ENCODE measurements at places on chromosomes 4 and X.

- no peak for DNase-seq
These were observed 52.4 kb downstream of the SEPTIN11 start for GRCh38 chr4:77001907-77002306.

- DNase-seq = no peak
These were observed at the start of gene TRIM2 for GRCh38 chr4:153204247-153204671. Gene TRIM2 (plus strand): TSS chr4:153204443. CDS start chr4:153204531, 88 bp downstream.

DNA sequence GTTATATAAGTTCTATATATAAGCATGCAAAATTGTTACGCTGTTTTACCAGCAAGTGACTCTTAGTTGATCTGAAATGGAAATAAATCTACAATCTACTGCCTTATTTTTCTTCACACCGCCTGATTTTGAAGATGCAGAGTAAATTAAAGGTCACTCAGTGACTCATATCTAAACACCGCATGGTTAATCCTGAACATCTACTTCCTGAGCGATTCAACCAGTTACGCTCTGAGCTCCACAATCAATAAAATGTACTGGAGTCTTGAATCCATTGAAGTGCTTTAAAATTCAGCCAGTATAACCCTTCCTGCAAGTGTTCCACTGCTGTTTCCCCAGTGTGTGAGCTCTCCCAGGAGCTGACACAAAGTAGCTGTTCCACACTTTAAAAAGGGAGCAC lies 192.8 kb downstream of the SLC7A11 start:
- DNase-seq = no peak

- no peak for DNase-seq
These were observed 174.5 kb downstream of the CPE start for GRCh38 chr4:165553221-165553810.

- no peak for DNase-seq
These were observed 15.3 kb downstream of the TKTL1 start for GRCh38 chrX:154310616-154311536.

DNA sequence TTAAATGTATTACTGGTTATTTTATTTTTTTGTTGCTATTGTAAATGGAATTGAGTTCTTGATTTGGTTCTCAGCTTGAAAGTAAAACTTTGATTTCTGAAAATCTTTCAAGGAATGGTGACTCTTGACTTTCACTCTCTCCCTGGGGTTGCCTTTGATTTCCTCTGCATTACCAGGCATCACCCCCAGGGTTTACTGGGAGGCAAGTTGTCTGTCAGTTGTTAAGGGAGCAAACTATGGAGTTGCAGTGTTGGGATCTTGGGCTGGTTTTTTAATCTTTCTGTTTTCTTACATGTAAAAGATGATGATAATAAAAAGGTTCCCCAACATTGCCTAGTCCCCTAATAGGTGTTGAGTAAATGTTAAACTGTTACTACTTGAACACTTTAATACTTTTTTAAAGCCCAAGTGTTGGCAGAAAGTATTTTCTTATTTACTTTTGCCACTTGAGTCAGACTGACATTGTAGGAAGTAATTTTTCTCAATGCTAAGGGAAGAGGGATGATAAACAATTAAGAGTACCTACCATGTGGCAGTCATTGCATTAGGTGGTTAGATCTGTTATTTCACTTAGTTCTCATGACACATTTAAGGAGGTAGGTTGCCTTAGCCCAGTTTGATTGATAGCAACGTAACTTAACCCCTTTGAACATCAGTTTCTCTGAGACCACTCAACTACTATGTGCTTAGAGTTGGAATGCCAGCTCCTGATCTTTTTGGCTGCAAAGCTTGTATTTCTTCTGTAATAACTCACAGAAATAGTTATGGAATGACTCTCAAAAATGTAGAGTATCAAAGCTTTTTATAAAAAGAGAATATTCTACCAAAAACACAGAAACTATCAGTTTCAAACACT lies 67.1 kb downstream of the DCLK2 start:
- DNase-seq = no peak

- DNase-seq = no peak
These were observed 258.4 kb downstream of the MAPK10 start for GRCh38 chr4:86101410-86101809.

GRCh38 chr4:21203416-21203815 lies 503.2 kb downstream of the PACRGL start:
- DNase-seq = no peak

DNA sequence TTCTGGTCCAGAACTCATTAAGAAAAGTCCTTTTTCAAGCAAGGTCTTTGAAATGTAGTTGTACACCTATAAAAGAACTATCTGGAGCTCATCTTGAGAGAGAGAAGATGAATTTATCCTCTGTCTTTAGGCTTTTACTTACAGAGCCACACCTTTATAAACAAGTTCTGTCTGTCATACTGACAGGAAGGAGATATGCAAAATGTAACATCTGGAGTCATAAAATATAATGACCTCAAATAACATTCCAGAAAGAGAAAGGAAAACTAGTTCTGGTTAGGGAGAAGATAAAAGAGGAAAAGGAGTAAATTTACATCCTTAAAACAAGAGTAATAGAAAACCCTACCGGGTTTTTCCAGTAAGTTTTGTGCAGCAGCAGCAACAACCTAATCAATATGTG lies 1.3 kb downstream of the INPP4B start:
- no peak for DNase-seq

DNA sequence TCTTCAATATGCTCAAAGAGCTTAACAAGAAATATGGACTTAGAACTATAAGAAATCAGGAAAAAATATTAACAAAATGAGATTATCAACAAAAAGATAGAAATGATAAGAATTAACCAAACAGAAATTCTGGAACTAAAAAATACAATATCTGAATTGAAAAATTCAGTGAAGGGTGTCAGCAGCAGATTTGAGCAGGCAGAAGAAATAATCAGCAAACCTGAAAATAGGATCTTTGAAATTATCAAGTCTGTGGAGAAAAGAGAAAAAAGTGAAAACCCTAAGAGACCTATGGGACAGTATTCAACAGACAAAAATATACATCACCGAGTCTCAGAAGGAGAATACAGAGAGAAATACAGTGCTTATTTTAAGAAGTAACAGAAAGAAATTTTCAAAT lies 877.8 kb upstream of the AGA start:
- no peak for DNase-seq

- DNase-seq = no peak
These were observed 21.3 kb upstream of the UGDH start for GRCh38 chr4:39548425-39549067.

DNA sequence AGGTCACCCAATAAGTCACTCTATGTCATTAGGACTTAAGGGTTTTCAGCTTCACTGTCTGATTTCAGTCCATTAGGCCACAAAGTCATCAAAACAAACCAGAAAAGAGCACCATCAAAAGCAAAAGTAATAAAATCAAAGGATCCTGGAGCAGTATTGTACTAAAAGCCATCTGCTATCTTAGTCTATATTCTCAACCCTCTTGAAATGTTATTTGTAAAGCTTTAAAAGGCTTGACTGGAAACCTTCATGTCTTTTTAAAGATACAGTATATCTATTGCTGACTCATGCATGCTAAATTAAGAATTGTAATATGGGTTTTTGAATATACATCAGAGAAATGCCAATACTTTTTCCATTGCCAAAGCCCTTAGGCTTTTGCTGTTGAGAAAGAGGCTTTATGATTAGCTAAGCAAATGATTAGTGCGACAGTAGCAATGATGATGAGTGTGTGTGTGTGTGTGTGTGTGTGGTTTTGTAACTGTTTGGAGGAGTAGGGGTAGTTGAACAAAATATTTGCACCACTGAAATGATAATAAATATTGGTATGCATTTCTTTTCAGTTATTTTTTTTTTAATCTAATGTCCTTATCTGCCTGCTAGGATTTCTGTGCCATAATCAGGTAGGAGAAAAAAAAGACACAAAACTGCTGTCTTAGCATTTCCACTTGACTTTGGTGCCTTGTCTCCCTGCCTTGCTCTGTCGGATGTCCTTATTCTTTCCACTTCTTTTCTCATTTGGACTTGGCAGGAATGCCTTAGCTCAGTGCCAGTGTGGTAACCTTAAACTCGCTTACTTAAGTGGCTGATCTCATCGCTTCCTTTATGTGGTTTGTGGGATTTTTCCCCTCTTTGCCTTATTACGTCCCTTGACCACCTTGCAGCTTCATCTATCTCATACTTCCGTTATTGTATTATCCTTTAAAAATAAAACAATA lies 119.7 kb downstream of the PCDH7 start:
- no peak for DNase-seq

DNA sequence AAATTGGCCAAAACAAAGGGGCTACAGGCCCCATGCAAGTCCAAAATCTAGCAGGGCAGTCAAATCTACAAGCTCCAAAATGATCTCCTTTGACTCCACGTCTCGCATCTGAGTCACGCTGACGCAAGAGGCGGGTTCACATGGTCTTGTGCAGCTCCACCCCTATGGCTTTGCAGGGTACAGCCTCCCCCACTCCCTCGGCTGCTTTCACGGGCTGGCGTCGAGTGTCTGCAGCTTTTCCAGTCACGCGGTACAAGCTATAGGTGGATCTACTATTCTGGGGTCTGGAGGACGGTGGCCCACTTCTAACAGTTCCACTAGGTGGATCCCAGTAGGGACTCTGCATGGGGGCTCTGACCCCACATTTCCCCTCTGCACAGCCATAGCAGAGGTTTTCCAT lies 99.2 kb upstream of the KCNIP4 start:
- DNase-seq = no peak

GRCh38 chr4:77481856-77482255 lies 123.8 kb upstream of the CXCL13 start:
- DNase-seq = no peak

DNA sequence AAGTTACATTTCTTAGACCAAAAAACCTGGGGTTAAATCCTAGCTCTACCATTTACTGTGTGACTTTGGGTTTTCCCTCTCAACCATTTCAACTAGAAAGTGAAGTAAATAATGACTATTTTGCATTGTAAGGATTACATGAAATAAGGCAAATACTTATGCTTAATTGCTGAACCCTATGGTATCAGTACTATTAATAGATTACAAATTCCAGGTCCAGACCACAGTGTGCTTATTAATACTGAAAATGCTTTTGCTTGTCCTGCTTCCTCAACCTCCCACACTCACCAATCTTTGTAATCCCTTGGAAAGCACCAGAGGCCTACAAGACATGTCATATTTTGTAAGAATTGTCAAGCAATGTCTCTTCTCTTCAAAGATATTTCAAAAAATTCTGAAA lies 456.5 kb downstream of the SPOCK3 start:
- no peak for DNase-seq

DNA sequence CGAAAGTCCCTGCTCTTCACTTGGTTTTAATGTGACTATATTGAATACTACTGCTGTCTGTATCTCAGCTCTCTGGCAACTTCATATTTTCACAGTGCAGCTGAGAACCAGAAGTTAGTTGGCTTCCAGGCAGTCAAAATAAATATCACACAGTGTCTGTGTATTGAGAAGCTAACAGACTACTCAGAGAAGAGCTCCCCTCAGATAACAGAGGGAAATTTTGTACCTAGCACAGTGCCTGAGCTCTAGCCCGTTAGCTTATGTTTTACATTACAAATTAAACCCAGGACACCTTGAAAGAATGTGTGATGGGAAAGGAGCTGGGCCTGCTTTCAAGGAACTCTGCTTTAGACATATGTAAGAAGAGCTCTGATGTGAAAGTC lies 22.7 kb downstream of the JADE1 start:
- no peak for DNase-seq

DNA sequence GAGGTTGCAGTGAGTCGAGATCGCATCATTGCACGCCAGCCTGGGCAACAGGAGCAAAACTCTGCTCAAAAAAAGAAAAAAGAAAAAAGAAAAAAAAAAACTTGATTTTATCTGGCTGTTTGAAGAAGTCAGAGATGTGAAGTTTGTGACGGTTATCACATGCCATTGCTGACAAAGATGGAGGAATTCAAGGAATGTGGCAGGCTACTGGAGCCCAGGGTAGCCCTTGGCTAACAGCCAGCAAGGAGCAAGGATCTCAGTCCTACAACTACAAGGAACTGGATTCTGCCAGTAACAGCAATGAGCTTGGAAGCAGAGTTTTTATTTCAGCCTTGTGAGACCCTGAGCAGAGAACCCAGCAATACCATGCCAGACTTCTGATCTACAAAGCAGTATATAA lies 24.3 kb upstream of the TET2 start:
- no peak for DNase-seq

GRCh38 chr4:72767618-72768302 lies 198.7 kb upstream of the ADAMTS3 start:
- no peak for DNase-seq

- DNase-seq = no peak
These were observed 47.0 kb downstream of the SNX25 start for GRCh38 chr4:185256446-185256845.

- DNase-seq = no peak
These were observed 300.7 kb downstream of the NR3C2 start for GRCh38 chr4:148141501-148141900.

DNA sequence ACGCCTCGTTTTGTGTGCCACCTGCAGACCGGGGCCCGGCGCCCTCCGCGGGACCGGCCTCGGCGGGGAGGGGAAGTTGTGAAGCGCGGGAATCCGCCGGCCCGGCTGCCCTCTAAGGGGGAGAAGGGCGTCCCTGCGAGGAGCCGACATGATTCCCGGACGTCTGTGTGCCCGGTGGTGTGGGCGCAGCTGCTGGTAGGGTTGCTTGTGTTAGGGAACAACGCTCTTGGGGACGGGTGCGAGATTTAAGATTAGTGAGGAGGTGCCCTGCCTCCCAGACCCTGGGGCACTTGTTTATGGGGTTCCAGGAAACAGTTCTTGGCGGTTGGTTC lies 627 bp downstream of the CDKN2AIP start:
- no peak for DNase-seq

DNA sequence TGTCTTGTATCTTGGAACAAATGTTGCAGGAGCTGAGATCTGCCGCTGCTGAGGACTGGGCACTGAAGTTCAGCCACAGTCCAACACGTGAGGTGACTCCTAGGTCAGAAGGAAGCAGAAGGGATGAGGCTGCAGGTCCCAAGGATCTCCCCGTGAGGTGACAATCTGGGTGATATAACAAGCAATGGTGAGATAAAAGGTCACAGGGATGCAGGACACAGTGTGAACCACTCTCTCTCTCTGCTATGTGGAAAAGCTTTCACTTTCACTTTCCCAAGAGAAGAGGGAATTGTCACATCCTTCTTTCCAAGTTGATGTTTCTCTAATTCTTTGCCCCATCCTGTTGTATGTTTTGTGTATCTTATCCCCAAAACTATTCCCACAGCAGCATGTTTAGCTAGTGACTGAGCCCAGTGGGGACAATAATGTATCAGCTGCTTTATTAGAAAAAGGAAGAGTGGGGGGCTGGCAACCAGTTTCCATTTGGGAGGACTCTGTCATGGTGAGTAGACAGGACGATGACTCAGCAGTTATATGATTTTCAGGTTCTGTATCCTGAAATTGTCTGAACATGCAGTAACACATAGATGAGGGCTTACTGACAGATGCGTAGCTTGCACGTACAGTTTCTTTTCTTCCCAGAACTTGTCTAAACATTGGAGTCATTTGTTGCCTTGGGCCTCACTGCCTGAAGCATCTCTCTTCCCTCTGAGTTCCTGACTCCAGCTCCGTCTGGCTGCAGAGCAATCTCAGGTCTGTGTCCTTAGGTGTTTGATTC lies 1415.8 kb upstream of the TENM3 start:
- peak; percentile 5 for DNase-seq

Data from RPMI8226 (cell line).